ENCODE measurements at places on chromosomes 6 and 20.

DNA sequence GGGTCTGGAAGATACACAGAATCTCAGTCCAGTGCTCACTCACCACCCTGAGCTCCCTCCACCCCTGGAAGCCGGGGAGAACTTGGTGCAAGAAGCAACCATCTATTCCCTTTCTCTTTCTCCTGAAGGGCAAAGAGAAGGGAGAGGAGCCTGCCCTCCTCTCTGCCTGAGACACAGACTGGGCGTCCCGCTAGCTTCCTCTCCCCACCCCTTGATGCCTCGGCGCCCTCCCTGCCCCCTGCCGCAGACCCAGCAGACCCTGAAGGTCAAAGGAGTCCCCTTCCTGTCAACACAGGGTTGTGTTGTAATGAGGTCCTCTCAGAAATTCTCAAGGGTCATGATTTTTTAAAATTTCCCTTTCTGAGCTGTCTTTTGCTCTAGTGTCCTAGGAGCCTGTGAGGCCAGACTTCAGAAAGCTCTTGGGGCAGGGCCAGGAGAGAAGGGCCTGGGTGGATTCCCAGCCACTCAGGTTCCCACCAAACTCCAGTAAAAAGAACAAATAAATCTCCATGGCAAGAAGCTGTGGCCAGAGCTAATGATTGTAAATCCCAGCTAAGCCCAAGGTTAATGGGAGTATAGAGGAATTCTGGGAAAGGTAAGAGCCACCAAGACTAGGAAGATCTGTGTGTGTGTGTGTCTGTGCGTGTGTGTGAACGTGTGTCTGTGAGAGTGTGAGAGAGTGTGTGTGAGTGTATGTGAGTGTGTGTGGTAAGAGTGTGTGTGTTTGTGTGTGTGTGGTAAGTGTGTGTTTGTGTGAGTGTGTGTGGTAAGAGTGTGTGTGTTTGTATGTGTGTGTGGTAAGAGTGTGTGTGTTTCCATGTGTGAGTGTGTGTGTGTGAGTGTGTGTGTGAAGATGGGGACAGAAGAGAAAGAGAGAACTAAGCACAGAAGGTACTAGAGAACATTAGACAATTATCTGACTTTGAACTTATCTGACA, 1.1 kb upstream of the JPH2 start:
- DNase-seq: no peak

DNA sequence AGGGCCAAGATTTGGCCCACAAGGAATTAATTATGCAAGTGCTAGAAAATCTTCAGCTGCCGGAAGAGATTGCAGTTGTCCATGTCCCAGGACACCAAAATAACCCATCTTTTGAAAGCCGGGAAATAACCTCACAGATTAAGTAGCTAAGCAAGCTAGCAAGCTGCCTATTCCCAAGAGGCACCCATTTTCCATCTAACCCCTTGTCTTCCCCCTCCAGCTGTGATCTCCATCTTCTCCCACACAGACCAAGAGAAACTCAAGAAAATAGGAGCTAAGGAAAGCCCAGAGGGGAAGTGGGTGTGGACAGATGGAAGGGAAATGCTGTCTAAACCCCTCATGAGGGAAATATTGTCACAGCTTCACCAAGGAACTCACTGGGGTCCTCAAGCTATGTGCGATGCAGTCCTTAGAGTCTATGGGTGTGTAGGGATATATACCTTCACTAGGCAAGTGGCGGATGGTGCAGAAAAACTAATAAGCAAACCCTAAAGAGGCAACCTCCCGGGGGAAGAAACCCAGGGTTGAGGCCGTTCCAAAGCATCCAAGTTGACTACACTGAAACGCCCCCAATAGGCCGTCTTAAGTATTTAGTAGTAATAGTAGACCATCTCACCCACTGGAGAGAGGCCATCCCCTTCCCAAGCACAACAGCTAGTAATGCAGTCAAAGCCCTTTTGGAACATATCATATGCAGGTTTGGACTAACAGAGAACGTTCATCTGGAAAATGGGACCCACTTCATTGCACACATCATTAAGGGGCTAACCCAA, 64.3 kb upstream of the PRSS16 start:
- no peak for DNase-seq

GRCh38 chr6:91149956-91150705, 563.3 kb upstream of the MAP3K7 start:
- no peak for DNase-seq

GRCh38 chr6:134930463-134930862, 19.4 kb downstream of the ALDH8A1 start:
- DNase-seq: no peak

- DNase-seq: no peak
These were observed 10.4 kb downstream of the CD83 start for GRCh38 chr6:14128012-14128411.

DNA sequence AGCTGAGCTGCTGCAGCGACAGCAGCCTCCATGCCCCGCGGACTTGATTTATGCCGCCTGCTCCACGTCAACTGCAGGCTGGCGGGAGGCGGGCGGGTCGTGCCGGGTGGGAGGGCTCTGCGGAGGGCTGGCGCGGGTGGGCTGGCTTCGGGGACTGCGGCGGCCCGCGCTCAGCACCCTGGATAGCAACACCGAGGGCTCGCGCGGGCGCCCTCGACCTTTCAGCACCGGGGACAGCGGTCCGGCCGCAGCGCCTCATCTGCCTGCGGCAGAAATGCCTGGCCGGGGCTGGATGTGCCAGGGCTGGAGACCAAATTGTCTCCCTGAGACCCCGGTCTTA, 792 bp downstream of the SNAP25 start:
- DNase-seq: no peak

DNA sequence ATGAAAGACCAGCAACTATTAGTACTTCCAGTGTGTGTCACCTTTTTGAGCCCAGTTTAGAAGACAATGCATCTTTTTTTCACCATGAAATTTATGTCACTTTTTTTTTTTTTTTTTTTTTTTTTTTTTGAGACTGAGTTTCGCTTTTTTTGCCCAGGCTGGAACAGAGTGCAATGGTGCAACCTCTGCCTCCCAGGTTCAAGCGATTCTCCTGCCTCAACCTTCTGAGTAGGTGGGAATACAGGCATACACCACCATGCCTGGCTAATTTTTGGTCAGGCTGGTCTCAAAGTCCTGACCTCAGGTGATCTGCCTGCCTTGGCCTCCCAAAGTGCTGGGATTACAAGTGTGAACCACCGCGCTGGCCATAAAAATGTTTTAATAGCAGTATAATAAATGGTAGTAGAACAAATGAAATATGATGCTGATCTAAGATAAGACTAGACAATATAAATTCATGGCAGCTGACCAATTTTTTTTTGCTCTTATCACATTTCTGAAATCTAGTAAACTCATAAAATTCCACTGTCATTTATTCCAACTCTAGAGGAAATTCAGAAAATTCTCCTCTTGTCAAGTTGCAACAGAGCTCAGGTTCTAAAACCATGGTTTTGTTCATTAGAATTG, 21.3 kb downstream of the NHSL1 start:
- no peak for DNase-seq

DNA sequence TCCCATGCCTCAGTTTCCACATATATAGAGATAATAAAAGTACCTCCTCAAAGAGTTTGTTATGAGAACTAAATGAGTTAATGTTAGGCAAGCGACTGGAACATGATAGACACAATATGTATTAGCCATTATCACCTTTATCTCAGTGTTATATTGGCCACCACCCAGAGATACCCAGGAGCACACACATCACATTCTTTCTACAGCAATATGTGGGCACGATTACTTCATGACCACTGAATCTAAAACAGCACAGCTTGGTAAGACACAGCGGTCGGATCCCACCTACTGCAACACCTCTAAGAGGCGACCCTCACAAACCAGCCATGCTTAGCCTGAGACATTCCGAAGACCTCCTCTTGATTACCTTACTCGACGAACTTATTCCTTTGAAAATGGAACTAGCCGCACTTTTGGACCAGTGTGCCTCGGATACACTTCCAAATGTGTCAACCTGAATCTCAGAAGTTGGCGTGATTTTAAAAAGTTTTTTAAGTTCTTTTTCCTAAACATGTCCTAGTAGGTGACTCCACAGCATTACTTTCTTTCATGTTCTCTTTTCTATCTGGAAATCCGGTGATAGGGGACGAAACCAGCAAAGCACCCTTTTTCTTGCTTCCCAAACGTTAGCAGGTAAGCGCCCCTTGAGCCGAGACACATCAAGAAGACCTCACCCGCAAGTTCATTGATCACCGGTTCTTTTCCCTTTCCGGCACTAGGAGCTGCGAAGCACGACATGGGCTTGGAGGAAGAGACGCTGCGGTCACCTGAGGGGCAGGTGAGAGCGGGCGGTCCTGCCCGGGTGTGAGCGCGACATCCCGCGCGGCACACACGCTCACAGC, 923 bp downstream of the GMDS start:
- no peak for DNase-seq

DNA sequence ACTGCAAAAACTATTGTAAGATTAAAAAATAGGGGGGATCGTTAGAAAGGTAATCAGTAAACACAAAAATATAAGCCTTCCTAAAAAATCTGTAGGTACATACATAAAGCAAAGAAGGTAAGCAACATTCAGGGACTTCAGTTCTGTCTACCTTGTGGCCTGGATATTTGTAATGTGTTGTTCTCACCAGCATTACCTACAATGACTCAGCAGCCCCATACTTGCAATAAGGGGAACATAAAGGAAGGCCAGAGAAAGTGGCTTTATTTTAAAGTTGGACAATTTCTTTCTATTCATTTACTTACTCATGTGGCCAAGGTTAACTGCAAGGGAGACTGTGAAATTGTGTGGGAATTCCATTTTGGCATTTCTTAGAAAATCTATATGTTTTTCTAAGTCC, 277.2 kb upstream of the PREP start:
- DNase-seq: no peak

GRCh38 chr6:99613409-99613704, 6.7 kb downstream of the PRDM13 start:
- no peak for DNase-seq

- no peak for DNase-seq
These were observed 44.8 kb upstream of the FABP7 start for GRCh38 chr6:122734529-122735395.

GRCh38 chr6:56727097-56727850, 84.6 kb upstream of the DST start:
- no peak for DNase-seq

DNA sequence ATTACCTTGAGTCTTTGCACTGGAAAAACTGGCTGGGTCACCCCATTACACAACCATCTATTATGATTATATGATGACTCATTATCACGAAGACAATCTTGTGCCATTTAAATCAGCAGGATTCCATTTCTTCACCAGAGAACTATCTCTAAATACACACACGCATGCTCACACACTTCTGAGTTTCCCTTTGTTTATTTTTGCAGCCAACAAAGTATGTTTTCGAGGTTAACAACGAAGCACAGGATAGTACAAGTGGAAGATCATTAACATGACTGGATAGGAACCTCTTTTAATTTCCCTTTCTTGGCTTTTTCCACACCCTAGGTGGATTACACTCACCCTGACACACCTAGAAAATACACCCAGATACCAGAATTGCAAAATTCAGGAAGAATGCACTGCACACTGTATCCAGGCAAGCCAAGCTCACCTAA, 18.9 kb downstream of the PERP start:
- DNase-seq: no peak

DNA sequence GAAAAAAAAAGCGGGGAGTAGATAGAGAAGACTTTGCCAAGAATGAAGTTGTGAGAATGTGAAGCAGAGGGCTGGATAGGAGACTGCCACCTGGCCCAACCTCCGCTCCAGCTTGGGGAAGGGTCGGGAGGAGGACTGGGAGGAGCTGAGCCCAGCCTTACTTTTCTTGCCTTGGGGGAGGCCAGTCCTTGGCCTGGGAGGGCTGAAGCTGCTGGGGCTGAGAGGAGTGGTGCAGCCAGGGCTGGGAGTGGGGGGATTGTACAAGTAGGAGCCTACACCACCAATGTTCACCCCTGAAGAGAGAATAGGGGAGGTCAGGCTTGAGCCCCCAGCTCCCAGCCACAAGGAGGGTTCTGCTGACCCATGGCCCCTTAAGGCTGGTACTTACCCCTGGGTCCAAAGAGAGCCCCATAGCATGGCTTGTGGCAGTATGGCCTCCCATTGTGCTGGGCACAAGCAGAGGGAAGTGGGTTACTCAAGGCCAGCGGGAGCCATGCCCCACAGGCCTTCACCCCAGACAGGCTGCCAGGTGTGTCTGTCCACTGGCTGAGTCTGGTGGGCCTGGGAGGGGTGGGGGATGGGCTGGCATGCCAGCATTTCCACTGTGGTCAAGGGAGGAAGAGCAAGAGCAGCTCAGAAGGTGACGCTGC, 1.1 kb downstream of the CRIP3 start:
- no peak for DNase-seq

DNA sequence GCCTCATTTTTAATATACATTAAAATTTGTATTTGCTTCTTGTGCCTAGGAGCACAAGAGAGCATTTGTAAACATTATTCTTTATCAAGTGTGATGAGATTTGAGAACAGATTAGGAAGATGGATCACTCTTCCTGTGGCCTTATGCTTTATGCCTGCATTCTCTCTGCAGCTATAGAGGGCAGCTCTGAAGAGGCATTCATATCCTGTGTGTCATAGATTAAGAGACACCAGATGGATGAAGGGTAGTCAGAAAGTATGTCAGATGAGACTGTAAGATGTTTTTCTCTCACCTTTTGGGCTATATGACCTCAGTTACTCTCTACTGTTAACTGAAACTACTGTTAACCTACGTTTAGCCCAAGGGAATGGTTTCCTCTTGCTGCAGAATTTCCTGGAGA, 61.4 kb downstream of the DNAH8 start:
- DNase-seq: no peak

DNA sequence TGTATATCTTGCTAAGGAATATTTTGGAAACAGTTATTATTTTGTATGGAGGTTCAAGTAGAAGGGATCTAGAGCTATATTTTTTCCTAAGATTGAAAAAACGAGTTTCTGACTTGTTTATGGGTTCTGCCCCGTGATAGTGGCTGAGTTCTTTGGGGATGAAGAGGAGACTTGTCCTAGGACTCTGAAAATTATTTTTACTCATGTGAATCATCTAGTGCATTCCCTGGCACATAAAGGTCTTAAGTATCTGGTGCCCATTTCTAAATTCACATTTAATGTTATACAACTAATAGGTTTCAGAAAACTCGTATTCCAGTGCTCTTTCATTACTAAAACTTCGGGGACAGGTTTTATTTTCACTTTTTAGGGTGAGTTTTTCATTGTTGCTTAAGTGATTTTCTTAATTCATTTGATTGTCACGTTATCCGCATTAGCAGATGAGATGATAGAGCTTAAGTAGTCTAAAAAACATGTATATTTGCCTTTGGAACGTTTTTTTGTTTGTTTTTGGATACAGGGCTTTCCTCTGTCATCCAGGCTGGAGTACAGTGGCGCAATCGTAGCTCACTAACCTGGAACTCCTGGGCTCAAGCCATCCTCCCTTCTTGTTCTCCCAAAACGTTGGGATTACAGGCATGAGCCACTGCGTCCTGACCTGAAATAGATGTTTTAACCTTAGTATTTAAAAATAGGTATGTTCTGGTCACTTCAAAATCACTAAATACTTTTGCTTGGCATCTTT, 2.1 kb downstream of the NFYA start:
- no peak for DNase-seq

DNA sequence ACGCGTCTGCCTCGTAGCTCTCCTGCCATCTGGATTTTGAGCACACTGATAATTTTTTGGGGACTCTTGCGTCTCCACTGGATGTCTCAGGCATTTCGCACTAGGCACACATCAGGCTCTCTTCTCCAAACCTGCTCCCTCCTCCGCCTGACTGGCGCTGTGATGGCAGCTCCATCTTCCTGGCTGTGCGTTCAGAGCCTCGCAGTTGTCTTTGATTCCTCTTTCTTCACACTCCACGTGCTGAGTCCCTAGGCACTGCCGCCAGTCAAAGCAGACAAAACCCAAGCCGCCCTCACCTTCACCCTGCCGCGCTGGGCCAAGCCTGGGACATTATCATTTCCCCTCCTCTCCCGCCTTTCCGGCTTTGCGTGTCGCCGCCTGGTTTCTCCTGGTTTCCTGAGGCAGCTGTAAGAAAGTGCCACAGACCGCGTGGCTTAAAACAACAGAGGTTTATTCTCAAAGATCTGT, 778 bp downstream of the PSMG4 start:
- no peak for DNase-seq
